Ascending aorta (tissue), 2 donors: ENCODE measurements at places on chromosomes 4 and X.

- DNase-seq, result no peak
- H3K4me3 ChIP-seq, result no peak overlapping the region
- H3K4me1 ChIP-seq, result no peaks in the 10 kb centered on the region
- no peaks in the 10 kb centered on the region for H3K27me3 ChIP-seq
- no peaks in the 10 kb centered on the region for H3K36me3 ChIP-seq
- H3K27ac ChIP-seq, result no peak overlapping the region
Observed at GRCh38 chr4:56261027-56261426, 126.3 kb downstream of the AASDH start.

- peaks cover 11% of the 10 kb centered on the region for H3K4me1 ChIP-seq
- DNase-seq, result no peak
- no peaks in the 10 kb centered on the region for H3K27me3 ChIP-seq
- no peak overlapping the region for H3K4me3 ChIP-seq
- H3K36me3 ChIP-seq, result no peaks in the 10 kb centered on the region
Observed at GRCh38 chr4:119682099-119682498, 53.5 kb upstream of the PDE5A start.

DNA sequence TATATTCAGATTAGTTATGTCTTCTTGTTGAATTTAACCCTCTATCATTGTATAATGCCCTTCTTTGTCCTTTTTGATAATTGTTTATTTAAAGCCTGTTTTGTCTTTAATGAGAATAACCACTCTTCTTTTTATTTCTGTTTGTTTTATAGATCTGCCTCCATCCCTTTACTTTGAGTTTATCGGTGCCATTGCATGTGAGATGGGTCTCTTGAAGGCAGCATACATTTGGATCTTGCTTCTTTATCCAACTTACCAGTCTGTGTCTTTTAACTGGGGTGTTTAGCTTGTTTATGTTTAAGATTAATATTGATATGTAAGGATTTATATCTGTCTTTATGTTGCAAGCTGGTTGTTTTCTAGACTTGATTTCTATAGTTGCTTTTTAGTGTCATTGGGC, 115.8 kb downstream of the RTL3 start:
- H3K36me3 ChIP-seq, result no peaks in the 10 kb centered on the region
- H3K27ac ChIP-seq, result no peak overlapping the region
- no peaks in the 10 kb centered on the region for H3K27me3 ChIP-seq
- no peaks in the 10 kb centered on the region for H3K4me1 ChIP-seq

GRCh38 chr4:100208459-100208858, 18.2 kb upstream of the DDIT4L start:
- no peak overlapping the region for H3K4me3 ChIP-seq
- H3K27me3 ChIP-seq, result no peaks in the 10 kb centered on the region
- no peak for DNase-seq
- no peaks in the 10 kb centered on the region for H3K36me3 ChIP-seq

DNA sequence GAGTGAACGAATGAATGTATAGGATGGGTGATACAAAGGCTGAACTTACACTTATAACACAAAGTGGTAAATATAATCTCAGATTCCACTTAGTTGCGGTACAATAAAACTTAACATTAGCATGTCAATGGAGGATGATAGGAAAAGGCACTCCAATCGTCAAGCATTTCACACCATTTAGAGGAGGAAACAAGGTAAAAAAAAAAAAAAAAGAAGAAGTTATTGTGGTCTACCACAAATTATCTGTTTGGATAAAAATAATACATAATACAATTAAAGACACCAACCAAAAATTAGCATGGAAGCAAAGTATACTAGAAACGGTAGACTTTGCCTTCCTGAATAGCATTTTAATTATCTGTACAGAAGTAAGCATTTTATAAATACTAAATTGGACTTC, 205.5 kb downstream of the PPP3CA start:
- DNase-seq, result no peak
- H3K4me3 ChIP-seq, result no peak overlapping the region
- no peaks in the 10 kb centered on the region for H3K36me3 ChIP-seq

DNA sequence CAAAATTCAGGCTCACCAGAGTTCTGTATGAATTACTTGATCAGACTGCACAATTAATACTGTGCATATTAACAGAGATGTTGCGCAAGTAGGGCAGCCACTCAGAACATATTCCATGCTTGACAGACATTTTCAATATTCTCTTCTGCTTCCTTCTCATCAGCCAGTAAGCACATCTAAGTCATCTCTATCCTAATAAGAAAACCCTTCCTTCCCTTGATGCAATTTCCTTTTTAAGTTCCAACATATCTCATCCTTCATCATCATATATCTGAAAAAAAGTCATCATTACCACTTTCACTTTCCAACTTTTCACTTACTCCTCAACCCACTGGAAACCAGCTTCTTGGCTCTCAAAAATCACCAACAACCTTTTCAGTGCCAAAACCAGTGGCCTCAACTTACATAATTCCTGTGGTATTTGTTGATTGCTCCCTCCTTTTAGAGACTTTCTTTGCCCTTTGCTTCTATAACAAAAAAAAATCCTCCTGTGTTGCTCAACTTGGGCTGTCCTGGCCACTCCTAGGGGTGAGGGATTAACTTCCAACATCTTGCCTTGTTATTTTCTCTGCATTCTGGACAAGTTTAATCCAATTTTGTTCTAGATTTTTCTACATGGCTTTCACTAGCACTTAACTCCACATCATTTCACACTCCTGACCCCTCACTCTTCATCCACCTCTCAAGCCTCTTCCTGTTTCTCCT, 14.1 kb downstream of the MBNL3 start:
- no peak for DNase-seq
- H3K4me1 ChIP-seq, result no peaks in the 10 kb centered on the region
- no peak overlapping the region for H3K4me3 ChIP-seq
- no peaks in the 10 kb centered on the region for H3K36me3 ChIP-seq
- peaks cover 4% of the 10 kb centered on the region for H3K27me3 ChIP-seq
- H3K27ac ChIP-seq, result no peak overlapping the region

- H3K4me3 ChIP-seq, result no peak overlapping the region
- DNase-seq, result no peak
- H3K36me3 ChIP-seq, result no peaks in the 10 kb centered on the region
- no peaks in the 10 kb centered on the region for H3K4me1 ChIP-seq
- H3K27me3 ChIP-seq, result no peaks in the 10 kb centered on the region
Observed at GRCh38 chr4:170145120-170145519, 55.4 kb upstream of the AADAT start.

- H3K27me3 ChIP-seq, result no peaks in the 10 kb centered on the region
- DNase-seq, result no peak
- H3K4me3 ChIP-seq, result no peak overlapping the region
- H3K27ac ChIP-seq, result no peak overlapping the region
- no peaks in the 10 kb centered on the region for H3K4me1 ChIP-seq
Observed at GRCh38 chr4:112563431-112564200, 47.6 kb upstream of the NEUROG2 start.

DNA sequence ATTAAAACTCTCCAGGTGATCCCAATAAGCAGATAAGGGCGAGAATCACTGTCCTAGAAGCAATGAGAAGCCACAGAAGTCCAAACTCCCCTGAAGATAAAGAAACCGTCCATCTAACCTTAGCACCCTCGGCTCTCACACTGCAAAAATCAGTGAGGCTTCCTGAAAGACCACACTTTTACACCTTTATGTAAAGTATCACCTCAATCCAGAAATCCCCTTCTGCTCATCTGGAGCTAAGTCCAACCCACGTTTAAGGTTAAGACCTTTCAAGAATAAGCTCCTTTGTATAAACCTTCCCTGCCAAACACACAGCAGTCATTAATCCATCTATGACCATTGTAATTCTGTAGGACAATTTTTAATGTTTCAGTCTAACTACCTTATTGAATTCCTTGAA, 41.7 kb downstream of the LIN54 start:
- H3K36me3 ChIP-seq, result peaks cover 5% of the 10 kb centered on the region
- H3K4me3 ChIP-seq, result no peak overlapping the region
- H3K27me3 ChIP-seq, result no peaks in the 10 kb centered on the region
- H3K4me1 ChIP-seq, result no peaks in the 10 kb centered on the region
- no peak for DNase-seq

DNA sequence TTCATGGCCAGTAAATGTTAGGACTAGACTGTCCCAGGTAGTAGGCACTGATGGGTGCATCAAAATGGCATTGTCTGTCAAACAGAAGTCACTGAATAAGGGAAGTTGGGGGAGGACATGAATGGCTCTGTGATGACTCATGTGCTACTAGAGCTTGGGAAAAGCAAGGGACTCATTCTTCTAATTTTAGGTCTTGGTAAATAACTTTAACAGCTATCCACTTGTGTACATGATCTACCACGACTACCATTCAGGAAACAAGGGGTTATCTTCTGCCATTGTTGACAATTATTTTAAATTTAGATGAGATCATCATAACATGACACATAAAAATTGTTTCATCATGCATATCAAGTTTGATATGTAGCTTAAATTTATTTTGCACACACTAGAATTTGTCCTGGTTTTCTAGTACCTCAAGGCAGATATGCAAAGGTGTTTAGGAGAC, 6.3 kb downstream of the AREG start:
- no peaks in the 10 kb centered on the region for H3K4me1 ChIP-seq
- no peak overlapping the region for H3K27ac ChIP-seq
- H3K4me3 ChIP-seq, result no peak overlapping the region
- no peaks in the 10 kb centered on the region for H3K27me3 ChIP-seq

GRCh38 chrX:69186651-69187050, 21.4 kb upstream of the PJA1 start:
- no peak for DNase-seq
- H3K4me3 ChIP-seq, result no peak overlapping the region

DNA sequence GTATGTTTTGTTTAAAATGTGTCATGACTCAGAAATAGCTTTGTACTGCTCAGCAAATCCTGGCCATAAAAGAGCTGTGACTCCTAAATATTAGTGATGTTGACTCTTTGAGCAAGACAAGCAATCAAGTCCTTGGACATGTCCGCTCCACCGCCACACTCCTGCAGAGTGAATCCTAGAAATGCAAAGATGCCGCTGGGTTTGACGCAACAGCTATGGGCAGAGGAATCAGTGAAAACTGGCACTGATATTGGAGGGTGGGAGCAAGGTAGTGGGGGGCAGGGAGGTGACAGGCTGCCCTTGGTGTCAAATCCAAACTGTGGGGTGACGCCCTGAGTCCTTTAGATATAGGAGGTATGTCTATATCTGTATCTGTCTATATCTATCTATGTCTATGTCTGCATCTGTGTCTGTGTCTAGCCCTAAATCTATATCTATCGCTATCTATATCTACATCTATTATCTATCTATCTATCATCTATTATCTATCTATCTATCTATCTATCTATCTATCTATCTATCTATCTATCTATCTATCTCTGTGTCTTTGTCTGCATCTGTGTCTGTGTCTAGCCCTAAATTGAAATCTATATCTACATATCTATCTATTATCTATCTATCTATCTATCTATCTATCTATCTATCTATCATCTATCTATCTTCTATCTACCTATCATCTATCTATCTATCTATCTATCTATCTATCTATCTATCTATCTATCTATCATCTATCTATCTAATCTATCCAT, 129.7 kb downstream of the CPE start:
- H3K27me3 ChIP-seq, result no peaks in the 10 kb centered on the region
- no peak overlapping the region for H3K27ac ChIP-seq
- no peak for DNase-seq
- peaks cover 7% of the 10 kb centered on the region for H3K4me1 ChIP-seq

DNA sequence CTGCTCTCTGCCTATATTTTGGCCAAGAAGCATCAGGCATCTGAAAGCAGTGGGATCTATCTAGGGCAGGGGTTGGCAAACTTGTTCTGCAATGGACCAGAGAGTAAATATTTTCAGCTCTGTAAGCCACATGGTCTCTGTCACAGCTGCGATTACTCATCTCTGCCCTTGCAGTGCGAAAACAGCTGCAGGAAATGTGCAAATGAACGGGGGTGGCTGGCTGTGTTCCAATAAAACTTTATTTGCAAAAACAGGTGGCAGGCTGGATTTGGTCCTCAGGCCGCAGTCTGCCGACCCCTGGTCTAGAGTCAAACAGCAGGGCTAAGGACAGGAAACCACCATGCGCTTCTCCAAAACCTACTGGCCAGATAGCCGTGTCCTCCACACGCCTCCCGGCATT, 48.6 kb downstream of the ACOX3 start:
- no peak for DNase-seq
- no peak overlapping the region for H3K4me3 ChIP-seq
- H3K36me3 ChIP-seq, result peaks cover 60% of the 10 kb centered on the region
- H3K27me3 ChIP-seq, result no peaks in the 10 kb centered on the region

- peaks cover 20% of the 10 kb centered on the region for H3K36me3 ChIP-seq
- H3K4me1 ChIP-seq, result no peaks in the 10 kb centered on the region
- DNase-seq, result no peak
Observed at GRCh38 chr4:107689912-107690587, 30.0 kb downstream of the PAPSS1 start.

GRCh38 chrX:38890326-38890725, 89.1 kb downstream of the MID1IP1 start:
- DNase-seq, result no peak
- H3K27me3 ChIP-seq, result no peaks in the 10 kb centered on the region
- no peaks in the 10 kb centered on the region for H3K36me3 ChIP-seq
- H3K4me3 ChIP-seq, result no peak overlapping the region
- no peaks in the 10 kb centered on the region for H3K4me1 ChIP-seq

- no peak for DNase-seq
- H3K4me1 ChIP-seq, result peaks cover 10% of the 10 kb centered on the region
- H3K4me3 ChIP-seq, result no peak overlapping the region
- no peaks in the 10 kb centered on the region for H3K27me3 ChIP-seq
- no peak overlapping the region for H3K27ac ChIP-seq
- H3K36me3 ChIP-seq, result no peaks in the 10 kb centered on the region
Observed at GRCh38 chr4:153119626-153120025, 84.6 kb upstream of the TRIM2 start.

DNA sequence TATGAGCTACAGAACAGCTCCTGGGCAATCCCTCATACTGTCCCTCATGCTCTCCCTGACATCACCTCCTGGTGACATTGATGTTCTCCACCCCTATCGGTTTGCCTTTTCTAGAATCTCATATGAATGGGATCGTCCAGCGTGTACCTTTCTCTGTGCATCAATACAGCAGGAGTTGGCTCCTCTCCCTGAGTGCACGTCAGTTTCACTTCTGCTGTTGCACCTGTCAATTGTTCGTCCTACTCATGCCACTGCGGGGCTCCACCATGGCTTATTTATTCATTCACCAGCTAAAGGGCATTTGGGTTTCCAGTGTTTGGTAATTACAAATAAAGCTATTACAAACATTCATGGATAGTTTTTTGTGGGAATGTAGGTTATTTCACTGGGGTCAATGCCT, 269.1 kb upstream of the ZFP42 start:
- no peaks in the 10 kb centered on the region for H3K27me3 ChIP-seq
- H3K27ac ChIP-seq, result no peak overlapping the region
- H3K4me3 ChIP-seq, result no peak overlapping the region
- no peaks in the 10 kb centered on the region for H3K36me3 ChIP-seq

DNA sequence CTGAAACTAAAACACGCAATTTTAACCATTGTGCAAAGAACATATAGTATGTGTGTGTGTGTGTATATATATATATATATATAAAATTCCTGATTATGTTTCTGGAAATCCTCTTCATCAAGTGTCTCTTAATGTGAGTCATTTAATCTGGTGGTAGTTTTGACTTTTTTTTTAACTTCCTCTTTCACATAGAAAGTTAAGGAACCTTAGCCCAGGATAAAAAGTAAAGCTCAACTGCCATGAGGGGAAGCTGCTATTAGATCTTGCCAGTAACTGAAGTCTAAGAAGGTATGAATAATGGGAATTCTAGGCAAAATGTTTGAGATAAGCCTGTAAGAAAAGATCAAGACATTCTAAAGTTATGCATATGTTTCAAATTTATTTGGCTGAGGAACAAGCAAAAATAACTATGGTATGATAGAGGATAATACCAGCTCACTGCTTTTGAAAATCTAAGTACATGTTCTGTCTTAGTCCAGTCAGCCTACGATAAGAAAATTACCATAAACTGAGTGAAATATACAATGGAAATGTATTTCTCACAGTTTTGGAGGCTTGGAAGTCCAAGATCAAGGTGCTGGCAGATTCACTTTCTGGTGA, 757.0 kb downstream of the TRAM1L1 start:
- no peak overlapping the region for H3K27ac ChIP-seq
- no peaks in the 10 kb centered on the region for H3K36me3 ChIP-seq
- no peak for DNase-seq
- no peaks in the 10 kb centered on the region for H3K4me1 ChIP-seq
- H3K4me3 ChIP-seq, result no peak overlapping the region
- H3K27me3 ChIP-seq, result no peaks in the 10 kb centered on the region
